ENCODE measurements at places on chromosomes 1 and 21. TPM values are rescaled to one million over a fixed set of nuclear protein-coding genes. Genes with fewer than 3 reads are reported as not detected.

DNA sequence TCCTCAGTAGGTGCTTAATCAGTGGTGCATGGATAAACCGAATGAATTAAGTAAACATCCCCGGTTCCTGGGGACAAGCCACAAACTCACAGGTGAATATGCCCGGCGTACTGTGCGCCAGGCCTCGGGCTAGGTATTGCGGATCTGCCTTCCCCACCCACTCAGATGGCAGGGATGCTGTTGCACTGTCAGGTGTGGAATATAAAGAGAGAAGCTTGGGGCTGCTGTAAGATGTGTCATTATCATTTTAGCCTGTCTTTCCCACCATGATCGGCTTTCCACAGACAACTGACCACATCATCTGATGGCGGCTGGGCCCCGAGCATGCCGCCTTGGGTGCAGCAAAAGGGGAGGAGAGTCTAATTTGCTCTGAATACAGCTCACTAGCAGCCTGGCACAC is 45.4 kb upstream of the LRP8 start:
- no peaks in the 10 kb centered on the region for H3K27me3 ChIP-seq
- H3K4me3 ChIP-seq = no peak overlapping the region
- H3K36me3 ChIP-seq = no peaks in the 10 kb centered on the region

DNA sequence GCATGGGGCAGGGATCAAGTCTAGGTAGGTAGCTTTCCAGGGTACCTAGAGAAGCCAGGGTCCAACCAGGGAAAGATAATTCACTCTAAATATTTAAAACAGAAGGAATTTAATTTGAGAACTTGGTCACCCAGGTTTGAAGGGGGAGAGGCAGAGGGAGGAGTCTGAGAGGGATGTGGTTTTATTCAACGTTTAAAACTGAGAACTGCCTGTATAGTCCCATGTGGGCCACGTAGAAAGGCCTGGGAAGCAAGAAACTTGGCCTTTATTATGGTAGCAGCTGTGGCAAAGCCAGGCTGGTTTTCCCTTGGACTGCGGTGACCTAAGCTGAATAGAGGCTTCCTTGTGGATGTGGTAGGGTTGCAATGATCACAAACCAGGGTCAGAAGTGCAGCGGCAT is 42.0 kb upstream of the DUSP10 start:
- DNase-seq = no peak
- no peak overlapping the region for H3K27ac ChIP-seq
- no peaks in the 10 kb centered on the region for H3K36me3 ChIP-seq
- no peaks in the 10 kb centered on the region for H3K27me3 ChIP-seq
- H3K4me3 ChIP-seq = no peak overlapping the region
- H3K4me1 ChIP-seq = no peaks in the 10 kb centered on the region

DNA sequence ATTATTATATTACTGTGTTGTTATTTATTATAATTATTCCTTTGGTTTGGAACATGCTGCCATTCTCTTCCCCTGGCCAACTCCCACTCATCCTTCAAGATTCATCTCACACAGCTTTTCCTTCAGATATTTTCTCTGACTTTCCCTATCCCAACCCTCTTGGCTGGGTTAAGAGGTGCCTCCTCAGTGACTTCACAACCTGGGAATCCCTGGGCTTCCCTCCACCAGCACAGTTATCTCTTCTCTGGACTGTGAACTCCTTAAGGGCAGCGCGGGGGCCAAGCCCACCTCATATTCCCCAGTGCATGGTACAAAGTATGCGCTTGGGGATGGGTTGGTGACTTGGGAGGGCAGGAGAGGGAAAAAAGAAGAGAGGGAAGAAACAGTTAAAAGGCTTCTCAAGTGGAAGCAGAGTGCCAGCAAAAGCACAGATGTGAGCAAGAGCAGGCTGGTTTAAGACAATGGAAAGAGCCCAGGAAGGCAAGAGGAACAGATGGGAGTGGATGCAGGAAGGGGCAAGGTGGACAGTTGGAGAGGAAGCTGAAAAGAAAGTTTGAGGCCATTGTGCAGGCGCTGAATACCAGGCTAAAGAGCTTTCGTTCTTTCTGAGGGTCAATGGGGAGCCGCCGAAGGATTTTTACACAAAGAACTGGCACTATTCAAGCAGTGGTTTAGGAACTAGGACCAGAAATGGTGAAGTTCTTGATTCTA is 132.3 kb downstream of the BEND5 start:
- H3K27ac ChIP-seq = no peak overlapping the region
- H3K27me3 ChIP-seq = no peaks in the 10 kb centered on the region
- no peaks in the 10 kb centered on the region for H3K36me3 ChIP-seq
- DNase-seq = no peak

DNA sequence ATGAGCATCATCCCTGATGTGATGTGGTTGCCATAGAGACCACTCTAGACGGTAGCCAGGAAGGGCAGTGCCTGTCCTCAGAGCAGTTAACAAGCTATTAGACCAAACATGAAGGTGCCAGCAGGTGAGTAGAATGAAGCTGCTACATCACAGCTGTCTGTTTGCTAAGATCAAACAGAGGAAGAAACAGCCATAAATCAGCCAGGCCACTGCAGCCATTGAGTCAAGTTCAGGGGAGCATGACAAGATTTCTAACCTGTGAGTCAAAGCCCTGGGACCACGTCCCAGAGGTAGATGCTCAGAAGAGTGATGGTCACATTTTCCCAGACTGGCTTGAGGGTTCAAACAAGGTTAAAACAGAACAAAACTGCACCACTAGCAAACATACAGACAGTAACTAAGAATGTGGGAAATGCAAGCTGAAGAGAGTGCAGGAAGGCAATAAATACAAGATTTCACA is 450.6 kb upstream of the DAB1 start:
- no peaks in the 10 kb centered on the region for H3K4me1 ChIP-seq
- H3K36me3 ChIP-seq = no peaks in the 10 kb centered on the region
- no peak overlapping the region for H3K27ac ChIP-seq
- H3K4me3 ChIP-seq = no peak overlapping the region
- no peak for DNase-seq
- H3K27me3 ChIP-seq = no peaks in the 10 kb centered on the region

DNA sequence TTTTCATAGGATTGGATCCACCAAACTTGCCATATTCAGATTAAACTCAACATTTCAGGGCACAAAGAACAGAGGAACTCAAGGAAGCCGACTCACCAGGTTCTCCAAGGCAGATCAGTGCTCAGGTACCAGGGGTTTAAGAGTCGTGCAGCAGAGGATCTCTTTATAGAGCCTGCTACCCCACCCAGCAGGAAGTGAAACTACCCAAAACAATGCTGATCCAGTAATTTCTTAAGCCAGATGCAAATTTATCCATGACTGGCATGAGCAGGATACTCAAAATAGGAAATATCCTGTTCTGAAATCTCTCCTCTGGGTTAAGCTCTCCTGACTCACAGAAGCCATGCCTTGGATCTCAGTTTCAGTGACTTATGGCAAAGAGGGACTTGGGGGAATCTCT is at the start of gene SPRR2A:
Gene SPRR2A, minus strand, starts transcription at position 138 of the 400 bp plus-strand sequence. CDS start 777 bp downstream, outside the sequence.
- DNase-seq = no peak
- H3K4me3 ChIP-seq = no peak within 1 kb of the TSS
- peaks cover 5% of the 10 kb centered on the region for H3K4me1 ChIP-seq
- H3K27me3 ChIP-seq = no peaks in the 10 kb centered on the region
- no peaks in the 10 kb centered on the region for H3K36me3 ChIP-seq

- no peak overlapping the region for H3K4me3 ChIP-seq
- no peak overlapping the region for H3K27ac ChIP-seq
- H3K36me3 ChIP-seq = no peaks in the 10 kb centered on the region
- no peak for DNase-seq
- H3K27me3 ChIP-seq = no peaks in the 10 kb centered on the region
- no peaks in the 10 kb centered on the region for H3K4me1 ChIP-seq
These were observed 90.3 kb upstream of the DISP3 start for GRCh38 chr1:11388617-11389016.

DNA sequence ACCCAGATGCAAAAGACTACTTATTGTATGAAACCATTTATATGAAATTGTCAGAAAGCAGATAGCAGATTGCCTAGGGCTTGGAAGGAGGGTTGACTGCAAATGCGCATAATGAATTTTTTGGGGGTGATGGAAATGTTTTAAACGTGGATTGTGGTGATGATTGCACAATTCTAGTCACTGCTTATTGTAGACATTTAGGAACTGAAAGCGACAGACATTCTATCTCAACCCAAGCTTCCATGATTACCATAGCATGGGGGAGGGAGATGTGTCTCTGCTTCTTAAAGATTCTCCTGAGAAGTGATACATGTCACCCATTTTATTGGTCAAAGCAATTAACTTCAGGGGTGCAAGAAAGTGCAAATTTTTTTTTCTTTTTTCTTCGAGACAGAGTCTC is 2.8 kb upstream of the MTF2 start:
- DNase-seq = no peak
- H3K4me1 ChIP-seq = peaks cover 15% of the 10 kb centered on the region
- H3K36me3 ChIP-seq = no peaks in the 10 kb centered on the region
- no peak overlapping the region for H3K4me3 ChIP-seq
- H3K27me3 ChIP-seq = no peaks in the 10 kb centered on the region

- peak overlapping the region; percentile 100 for H3K27ac ChIP-seq
- no peaks in the 10 kb centered on the region for H3K27me3 ChIP-seq
- H3K36me3 ChIP-seq = peaks cover 11% of the 10 kb centered on the region
- H3K4me1 ChIP-seq = peaks cover 97% of the 10 kb centered on the region
These were observed 7.4 kb downstream of the ERRFI1 start for GRCh38 chr1:8018492-8019228.

DNA sequence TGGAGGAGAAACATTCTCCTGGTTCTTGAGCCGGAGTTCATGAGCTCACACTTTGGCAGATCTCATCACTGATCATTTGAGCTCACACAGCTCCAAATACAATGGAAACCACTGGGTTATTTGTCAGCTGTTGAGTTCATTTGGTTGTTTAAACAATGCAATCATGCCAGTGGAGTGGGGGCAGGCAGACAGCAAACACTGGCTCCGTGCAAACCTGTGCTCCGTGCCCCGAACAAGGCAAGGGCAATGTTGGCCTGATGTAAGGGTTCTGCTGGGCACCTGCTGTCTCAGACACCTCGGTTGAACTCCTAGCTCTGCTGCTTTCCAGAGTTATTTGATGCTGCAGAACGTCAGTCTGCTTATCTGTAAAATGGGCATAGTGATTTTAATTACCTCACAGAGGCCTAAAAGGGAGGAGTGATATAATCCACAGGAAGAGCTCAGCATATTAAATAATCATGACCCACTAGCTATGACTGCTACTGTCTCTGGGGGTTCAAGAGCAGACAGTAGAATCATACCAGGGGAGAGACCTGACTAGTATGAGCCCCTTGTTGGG is 20.0 kb upstream of the CLIC6 start:
- no peaks in the 10 kb centered on the region for H3K27me3 ChIP-seq
- no peak for DNase-seq
- no peak overlapping the region for H3K27ac ChIP-seq
- no peaks in the 10 kb centered on the region for H3K36me3 ChIP-seq
- peaks cover 9% of the 10 kb centered on the region for H3K4me1 ChIP-seq

GRCh38 chr1:232518349-232518748 is 111.6 kb downstream of the SIPA1L2 start:
- no peak overlapping the region for H3K4me3 ChIP-seq
- no peaks in the 10 kb centered on the region for H3K27me3 ChIP-seq
- no peak overlapping the region for H3K27ac ChIP-seq
- no peaks in the 10 kb centered on the region for H3K36me3 ChIP-seq
- no peak for DNase-seq

Gene C1orf167
- not detected for total RNA-seq

Gene MAB21L3
- total RNA-seq = not detected
